ENCODE measurements at places on chromosomes 11 and 22.

- DNase-seq = no peak
Measured at GRCh38 chr11:19102521-19102900, 14.5 kb upstream of the ZDHHC13 start.

GRCh38 chr11:34358258-34358727, 483 bp upstream of the ABTB2 start:
- DNase-seq = peak; percentile 46

- DNase-seq = no peak
Measured at GRCh38 chr11:134350381-134350780, 18.6 kb downstream of the GLB1L2 start.

DNA sequence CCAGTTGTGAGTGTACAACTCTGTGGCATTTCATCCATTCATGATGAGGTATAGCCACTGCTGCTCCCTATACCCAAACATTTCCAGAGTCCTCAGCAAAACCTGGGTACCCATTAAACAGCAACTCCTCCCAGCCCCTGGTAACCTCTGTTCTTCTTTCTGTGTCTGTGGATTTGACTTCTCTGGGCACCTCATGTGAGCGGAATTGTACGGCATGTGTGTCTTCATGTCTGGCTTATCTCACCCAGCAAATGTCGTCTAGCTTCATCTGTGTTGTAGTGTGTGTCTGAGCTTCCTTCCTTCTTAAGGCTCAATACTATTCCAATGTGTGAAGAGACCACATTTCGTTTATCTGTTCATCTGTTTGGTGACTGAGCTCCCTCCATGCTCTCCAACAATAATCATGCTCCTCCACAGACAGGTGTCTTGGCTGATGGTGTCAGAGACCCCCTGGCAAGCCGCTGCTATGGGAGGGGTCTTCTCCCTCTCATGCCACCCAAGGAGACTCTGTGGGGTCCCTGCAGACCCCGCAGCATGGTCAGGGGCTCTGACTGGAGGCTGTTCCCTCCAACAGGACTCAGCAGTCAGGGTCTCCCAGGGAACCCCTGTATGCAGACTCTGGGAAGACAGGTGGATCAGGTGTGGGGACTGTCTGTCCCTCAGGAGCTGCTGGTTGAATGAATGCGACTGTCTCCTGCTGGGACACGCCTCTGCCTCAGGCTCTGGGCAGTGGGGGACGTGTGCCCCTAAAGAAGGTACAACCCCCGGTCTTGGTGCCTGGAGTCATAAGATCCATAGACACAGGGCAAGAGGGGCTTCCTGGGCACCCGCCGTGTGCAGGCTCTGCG, 52.7 kb downstream of the SMIM38 start:
- no peak for DNase-seq

- DNase-seq = no peak
Measured at GRCh38 chr11:84922836-84923235, 704.3 kb downstream of the DLG2 start.

DNA sequence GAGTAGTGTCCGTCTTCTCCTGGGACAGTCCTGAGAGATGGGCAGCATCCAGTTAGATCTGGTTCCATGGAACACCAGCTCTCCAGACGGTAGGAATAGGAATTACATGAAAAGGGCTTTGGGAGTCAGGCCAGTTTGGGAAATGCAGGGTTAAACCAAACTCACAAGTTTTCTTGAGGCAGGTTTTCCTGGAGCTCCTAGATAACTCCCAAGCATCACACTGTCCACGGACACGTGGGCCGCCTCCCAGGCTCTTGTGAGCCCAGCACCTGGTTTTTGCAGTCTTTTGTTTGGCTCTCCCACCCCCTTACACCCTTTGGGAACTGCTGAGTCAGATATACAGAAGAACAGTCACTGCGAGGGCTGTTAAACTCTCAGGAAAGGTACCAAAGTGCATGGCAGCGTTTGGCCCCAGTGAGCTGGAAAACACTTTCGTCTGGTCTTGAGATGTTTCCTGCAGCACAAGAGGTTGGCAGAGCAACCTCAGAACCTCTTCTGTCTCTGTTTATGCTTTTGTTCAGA, 90.0 kb downstream of the BCR start:
- no peak for DNase-seq

GRCh38 chr11:39678996-39679395, 1780.5 kb downstream of the LRRC4C start:
- no peak for DNase-seq

DNA sequence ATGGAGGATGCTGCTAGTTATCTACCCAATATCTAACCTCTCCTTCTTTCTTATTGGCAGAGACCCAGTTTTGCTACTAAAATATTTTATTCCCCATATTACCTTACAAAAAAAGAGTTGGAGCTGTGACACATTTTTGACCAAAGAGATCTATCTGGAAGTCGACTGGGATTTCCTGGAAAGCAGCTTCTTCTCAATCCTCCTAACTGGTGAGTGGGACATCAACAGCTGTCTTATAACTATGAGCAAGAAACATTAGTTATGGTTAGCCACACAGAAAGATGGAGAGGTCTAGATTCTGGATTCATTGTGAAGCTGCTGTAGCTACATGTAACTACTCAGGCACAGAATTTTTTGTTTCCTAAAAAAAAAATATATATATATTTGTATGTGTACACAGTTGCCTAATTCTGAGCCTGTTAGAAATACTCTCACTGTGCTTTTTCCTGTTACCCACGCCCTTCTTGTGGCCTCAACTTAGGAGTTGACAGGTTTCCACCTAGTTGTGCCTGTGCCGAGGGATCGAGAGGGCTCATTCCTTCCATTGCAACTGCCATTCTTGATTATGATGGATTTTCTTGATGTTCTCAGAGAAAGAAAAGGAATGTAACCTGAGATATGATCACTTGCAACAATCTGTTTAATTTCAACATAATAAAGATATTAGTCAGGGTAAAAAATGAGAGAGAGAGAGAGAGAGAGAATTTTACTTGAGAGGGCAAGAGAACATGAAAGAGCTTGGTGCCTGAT, 142.0 kb downstream of the SLC17A6 start:
- DNase-seq = no peak

GRCh38 chr11:83612891-83613766, 327.0 kb upstream of the CCDC90B start:
- DNase-seq = peak; percentile 80

DNA sequence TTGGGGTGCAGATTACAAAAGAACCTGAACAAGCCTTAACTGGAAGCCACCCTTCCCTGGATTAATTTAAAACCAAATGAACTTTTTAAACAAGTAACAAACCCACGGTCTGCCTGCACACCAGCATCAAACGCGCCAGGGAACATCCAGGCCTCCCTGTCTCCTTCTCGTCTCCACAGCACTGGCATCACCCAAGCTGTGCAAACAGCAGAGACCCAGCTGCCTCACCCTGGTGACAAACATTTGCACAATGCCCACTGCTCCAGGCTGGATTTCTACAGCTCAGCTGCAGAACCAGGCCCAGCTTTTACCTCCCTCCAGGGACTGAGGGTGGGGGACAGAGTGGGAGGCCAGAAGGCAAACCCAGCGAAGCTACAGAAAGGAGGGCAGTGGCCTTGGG, 7.0 kb downstream of the RPL3 start:
- no peak for DNase-seq

DNA sequence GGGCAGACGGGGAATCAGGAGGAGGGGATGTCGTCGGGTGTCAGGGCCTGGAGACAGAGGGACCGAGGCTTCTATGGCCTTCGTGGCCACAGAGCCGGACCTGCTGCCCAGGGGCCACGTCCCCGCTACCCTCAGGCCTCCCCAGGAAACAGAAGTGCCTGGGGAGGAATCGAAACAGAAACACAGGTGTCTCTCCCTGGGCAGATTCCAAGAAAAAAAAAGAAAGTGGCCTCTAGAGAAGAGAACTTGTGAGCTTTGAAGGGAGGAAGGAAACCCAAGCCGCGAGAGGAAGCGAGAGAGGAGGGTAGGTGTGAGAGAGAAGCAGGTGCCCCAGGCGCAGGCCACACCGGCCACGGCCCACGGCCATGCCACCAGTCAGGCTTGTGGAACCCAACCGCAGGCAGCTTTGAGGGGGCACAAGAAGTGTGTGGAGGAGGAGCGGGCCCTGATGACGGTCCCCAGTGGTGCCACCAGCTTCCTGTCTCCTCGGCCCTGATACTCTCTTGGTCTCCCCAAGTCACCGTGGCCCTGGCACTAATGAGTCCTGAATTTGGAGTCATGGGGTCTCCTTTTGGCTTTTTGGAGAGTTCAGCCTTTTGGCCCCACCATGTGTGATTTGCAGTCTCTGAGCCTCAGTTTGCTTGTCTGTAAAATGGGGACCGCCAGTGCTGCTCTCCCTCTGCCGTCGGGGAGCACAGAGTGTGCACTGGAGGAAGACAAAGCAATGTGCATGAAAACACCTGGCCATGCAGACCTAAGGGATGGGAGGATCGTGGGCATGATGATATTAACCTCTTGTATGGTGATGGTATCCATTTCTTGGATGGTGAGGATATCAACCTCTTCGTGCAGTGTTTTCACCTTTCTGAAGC, 25.2 kb downstream of the LIF start:
- DNase-seq = no peak

GRCh38 chr11:94295534-94295933, 8.8 kb upstream of the IZUMO1R start:
- no peak for DNase-seq

- no peak for DNase-seq
Measured at GRCh38 chr11:64037027-64037634, 1.4 kb downstream of the FLRT1 start.

- no peak for DNase-seq
Measured at GRCh38 chr11:95863486-95864140, 60.3 kb downstream of the MTMR2 start.

DNA sequence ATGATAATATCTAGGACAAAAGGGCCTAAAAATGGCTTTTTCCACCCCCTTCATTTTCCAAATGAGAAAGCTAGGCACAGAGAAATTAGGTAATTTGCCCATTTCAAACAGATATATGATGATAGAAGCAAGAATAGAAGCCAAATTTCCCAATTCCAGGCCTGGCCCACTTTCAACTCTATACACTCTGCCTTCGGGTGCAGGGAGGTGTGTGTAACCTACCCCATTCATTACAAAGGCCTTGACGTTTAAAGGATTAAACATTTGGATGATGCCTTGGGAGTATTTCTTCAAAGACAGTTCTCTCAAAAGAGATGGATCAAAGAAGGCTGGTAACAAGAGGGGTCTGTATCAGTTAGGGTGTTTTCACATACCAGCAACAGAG, 134.1 kb downstream of the CCDC34 start:
- DNase-seq = no peak

DNA sequence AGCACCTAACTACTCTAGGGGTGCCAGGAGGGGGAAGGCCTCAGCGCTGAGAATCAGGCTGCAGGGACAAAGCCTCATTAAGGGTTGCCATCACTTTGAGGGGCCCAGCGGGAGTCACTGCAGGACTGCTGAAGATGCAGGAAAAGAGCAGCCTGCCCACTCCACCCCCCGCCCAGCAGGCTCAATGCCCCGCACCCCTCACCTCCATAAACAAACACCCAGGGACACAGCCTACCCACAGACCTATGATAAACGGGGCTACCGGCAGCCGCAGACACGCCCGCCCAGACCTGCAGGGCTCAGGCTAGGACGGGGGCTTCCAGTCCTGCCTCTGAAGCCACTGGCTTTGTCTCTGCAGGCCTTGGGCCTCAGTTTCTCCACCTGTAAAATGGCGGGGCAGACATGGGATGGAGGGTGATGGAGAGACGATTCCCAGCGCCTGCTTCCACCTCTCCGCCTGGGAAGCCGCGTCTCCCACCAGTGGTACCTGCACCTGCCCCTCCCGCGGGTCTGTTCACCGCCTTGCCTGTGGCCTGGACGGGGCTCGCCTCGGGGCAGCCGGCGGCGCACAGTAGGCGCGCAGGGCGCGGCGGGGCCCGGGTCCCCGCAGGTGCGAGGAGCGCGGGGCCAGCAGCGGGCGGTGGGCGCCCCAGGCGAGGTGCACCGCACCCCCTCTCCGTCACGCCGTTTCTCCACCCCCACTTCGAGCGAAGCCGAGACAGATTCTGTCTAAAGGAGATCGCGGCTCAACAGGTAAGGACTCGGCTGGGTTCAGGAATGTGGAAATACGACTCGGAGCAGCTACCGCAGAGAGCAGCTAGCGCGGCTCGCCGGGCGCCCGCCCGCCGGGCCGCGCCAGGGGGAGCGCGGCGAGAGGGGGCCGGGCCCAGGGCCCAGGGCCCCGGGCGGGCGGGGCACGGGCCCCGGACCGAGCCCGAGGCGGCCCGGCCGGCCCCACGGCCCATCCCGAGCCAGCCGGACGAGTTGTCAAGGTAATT, 1.5 kb downstream of the WNT7B start:
- DNase-seq = no peak

GRCh38 chr11:112163875-112164685, at the start of gene IL18:
Gene IL18 (minus strand): TSS chr11:112164094. CDS start chr11:112155053, 9,041 bp downstream.
- no peak for DNase-seq

DNA sequence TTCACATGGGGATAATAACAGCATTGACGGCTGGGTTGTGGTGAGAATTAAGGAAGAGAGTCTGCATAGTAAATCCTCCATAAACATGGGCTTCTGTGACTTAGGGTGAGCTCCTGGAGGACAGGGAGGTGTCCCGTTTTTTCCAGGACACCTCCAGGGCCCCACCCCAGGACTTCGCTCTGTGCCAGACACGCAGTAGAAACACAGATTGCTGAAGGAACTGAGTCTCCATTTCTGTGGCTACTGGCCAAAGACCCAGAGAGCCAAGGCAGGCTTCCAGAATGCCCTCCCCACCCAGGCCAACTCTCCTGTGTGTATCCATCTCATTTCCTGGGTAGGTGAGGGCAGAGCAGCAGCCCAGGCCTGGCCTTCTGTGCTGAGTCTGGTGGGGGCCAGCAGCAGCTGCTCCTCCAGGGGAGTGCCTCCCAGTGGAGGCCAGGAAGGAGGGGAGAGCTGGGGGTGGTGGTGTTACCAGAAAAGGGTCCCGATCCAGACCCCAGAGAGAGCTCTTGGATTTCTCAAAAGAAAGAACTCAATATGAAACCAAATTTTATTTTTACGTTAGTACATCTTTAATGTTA, 9.5 kb upstream of the RFPL3 start:
- no peak for DNase-seq

- no peak for DNase-seq
Measured at GRCh38 chr11:79536155-79536917, 95.5 kb upstream of the TENM4 start.

GRCh38 chr22:37454857-37455686, 27.8 kb upstream of the ELFN2 start:
- DNase-seq = no peak

DNA sequence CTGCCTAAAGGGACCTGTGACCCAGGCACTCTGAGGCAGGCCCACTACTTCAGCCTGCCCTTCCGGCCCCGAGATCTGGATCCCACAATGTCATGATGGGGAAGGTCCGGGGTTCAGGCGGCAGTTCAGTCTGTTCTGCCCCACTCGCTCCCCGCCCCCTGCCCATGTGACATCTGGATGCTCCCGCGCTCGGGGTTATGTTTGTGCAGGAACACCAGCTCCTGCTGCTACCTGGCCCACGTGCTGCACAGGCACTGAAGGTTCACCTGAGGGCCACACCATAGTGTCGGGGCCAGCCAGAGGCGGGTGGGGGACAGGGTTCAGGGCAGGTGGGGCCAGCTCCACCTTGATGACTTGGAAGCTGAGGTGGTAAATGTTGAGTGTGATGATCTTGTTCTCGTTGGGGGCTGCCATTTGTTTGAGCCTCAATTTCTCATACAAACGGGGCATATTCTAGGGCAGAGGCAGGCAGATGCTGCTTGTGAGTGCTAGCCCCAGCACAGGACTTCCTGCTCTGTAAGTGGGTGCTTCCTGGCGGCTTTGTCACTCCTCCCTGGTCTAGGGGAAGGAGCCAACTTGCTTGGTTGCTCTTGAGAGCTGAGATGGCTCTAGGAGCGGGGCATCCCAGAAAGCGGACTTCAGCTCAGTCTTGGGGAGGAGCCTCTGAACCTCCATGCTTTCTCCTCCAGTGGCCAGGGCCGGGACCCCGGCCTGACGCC, 4.4 kb upstream of the SIPA1 start:
- no peak for DNase-seq

GRCh38 chr11:121338536-121338935, 46.0 kb downstream of the SC5D start:
- no peak for DNase-seq
